ENCODE measurements at places on chromosomes 12 and 14.

GRCh38 chr12:112107306-112108201 is 1.0 kb downstream of the NAA25 start:
- no peak for DNase-seq

- no peak for DNase-seq
Measured at GRCh38 chr12:48119834-48120195, 651 bp downstream of the PFKM start.

- no peak for DNase-seq
Measured at GRCh38 chr12:52546126-52546525, 6.8 kb downstream of the KRT71 start.

- DNase-seq = no peak
Measured at GRCh38 chr14:69241577-69241976, 18.4 kb upstream of the GALNT16 start.

- DNase-seq = no peak
Measured at GRCh38 chr12:3863756-3864155, 9.4 kb downstream of the PARP11 start.

- DNase-seq = no peak
Measured at GRCh38 chr14:93879362-93879983, 47.7 kb upstream of the FAM181A start.

DNA sequence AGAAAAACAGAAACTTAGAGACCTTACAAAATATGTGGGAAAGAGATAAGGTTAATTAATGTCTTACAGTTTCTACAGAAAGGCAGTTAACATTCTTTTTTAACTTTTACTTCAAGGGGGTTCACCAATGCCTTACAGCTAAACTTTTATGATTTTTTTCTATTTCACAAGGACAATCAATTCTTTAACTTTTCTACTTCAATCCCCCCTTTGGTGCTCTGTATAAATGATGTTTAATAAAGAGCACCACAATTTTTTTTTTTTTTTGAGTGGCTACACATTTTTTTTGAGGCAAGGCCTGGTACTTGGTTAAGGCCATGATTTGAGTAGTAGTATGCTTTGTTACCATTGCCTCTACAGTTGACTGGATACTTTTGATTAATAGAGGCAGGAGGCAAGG is 279.6 kb downstream of the PRKD1 start:
- DNase-seq = no peak

DNA sequence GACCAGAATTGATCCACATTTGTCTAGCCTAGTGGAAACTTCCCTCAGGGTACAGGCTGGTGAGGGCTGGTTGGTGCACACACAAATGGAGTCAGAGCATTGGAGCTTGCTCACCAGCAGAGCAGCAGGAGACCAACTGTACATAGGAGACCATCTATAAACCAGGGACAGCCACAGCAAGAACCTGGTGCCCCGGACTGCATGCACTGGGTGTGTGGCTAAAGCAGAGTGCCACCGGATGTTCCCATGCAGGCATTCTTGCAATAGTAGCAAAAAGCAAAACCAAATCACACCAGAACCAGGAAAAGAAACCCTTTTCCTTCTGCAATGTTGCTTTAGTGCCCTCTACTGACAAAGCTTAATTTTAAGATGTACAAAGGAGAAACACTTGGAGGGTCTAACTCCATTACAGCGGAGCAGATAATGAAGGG is 136.4 kb downstream of the MDGA2 start:
- DNase-seq = no peak

DNA sequence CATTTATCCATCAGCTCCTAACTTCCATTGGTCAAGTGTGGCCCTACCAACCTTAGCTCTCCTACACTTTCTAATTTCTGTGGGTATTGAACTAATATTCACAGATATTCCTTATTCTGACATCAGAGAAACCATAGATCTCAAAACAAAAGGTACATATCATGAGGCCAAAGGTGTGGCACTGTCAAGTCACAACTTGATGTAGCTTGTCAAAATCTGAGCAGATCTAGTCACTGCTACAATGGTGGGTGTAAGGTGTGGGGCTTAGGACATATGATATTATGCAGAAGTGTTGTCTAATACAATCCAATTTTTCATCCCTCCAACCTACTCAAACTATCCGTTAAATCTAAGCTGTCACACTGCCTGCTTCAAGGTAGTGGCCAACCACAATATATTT is 114.0 kb upstream of the FAR2 start:
- no peak for DNase-seq

DNA sequence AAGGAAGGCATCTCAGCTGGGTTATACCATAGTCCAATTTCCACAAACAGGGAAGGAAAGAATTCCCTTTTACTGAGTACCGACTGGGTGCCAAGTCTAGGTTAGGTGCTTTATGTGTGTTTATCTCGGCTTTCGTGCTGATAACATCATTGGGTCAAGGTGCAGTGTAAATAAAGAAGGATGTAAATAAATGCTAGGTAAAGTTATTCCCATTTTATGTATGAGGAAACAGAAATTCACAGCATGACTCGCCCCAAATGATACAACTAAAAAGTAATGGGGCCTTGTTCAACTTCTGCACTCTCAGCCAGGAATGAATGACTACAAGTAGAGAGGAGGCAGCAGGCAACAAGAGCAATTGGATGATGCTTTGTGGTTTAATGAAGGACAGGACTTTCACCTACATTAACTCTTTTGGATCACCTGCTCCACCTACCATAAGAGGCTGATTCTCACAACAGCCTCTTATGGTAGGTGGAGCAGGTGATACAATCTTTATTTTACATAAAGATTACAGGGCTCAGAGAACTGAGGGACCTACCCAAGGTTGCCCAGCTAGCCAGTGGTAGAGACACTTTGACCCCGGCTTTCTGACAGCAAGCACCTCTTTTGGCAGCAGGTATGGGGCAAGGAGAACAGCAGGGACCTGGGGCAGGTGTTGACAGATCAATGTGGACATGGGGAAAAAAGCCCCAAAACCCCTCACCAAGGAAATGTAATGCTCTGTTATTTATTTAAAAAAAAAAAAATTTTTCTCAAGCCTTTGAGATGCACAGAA is 213.4 kb upstream of the NUDT4 start:
- DNase-seq = no peak
